ENCODE measurements at places on chromosomes 1 and 21.

- no peak for DNase-seq
These were observed 5.6 kb upstream of the GPR25 start for GRCh38 chr1:200867018-200867811.

GRCh38 chr1:35642471-35642955 lies 1.2 kb upstream of the PSMB2 start:
- no peak for DNase-seq

DNA sequence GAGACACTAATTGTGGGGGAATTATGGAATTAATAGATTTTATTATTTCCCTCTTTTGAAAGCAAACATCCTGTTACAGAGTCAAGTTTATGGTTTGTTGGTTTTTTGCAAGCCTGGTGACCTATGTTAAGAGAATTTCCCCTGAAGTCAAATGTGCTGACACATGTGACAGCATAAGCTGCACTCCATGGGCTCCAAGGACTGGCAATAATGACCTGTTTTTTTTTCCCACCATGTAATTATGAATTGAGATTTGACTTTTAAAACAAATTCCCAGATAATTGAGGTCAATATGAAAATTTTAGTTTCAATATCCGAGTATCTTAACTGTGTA lies 242.5 kb upstream of the SGIP1 start:
- DNase-seq: no peak

- DNase-seq: no peak
These were observed 65.6 kb downstream of the GTF2B start for GRCh38 chr1:88825721-88826120.

DNA sequence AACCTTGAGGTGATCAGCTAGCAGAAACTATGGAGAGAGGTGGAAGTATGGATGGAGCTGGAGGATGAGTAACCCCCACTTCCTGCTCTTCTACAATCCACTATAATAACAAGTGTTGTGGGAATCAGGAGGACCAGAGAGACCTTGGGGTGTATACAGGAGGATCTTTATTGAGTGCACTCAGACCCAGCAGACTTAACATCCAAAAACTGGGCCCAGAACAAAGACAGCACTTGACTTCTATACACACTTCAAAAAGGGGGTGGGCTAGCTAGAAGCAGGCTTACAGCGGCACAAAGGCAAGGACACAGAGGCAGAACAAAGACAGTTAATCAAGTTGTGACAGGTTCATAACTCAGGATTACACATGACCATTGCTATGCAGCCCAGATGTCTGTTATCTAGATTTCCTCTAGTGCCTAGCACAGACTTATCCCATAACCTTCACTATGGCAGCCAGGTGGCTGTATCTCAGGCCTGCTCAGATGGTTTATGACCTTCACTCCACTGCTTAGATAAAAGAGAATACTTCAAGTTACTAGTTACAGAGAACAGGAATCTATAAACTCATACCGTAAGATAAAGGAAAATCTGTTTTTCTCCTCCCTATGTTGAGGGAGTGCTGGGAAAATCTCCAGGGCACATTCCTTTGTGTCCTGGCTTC lies 36.1 kb upstream of the PADI2 start:
- DNase-seq: no peak

DNA sequence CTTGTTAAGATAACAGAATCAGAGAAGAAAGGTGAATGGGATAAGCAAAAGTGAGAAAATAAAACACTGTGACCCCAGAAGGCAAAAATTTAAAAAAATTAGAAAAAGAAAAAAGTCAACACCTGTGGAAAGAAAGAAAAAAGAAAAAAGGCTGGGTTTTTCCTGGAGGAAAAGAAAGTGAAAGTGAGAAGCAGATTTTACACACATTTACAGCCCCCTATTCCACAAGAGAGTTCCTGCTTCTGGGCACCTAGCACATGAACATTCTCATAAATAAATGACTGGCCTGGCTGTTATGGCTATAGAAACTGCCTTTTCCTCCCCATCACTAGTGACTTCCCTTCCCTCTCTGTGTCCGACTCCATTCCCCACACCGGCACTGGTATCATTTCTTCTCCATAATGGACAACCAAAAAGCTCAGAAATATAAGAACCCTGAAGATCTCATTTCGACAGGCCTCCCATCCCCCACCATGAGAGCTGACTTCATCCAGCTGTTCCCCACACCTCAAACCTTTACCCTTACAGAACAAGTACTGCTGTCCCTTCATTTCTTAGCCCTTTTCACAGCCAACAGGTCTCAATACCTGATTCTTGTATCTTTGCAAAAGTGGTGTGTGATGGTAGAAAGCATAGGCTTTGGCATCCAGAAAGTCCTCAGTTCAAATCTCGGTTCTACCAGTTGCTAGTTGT lies 12.6 kb downstream of the MTF1 start:
- DNase-seq: no peak

DNA sequence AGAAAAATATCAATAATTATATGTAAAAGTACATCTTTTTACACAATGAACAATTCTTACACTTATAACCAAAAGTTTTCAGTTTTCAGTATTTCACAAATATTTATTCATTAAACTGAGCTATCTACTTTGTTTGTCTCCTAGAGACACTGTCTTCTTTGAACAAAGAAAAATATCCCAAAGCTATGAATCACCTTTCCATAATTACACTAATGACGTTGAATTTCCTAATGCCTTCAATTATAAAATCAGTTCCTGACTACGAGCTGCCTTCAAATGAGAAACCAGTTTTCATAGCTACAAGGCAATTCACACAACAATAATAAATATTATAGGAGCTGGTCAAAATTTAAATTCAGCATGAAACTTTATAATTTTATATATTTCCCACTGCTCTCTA lies 201.8 kb upstream of the BRINP3 start:
- no peak for DNase-seq

GRCh38 chr1:204441558-204441957 lies 29.9 kb upstream of the PPP1R15B start:
- no peak for DNase-seq

GRCh38 chr1:202289009-202289408 lies 52.7 kb downstream of the UBE2T start:
- no peak for DNase-seq

- DNase-seq: no peak
These were observed at the start of gene PAQR6 for GRCh38 chr1:156247460-156248322. PAQR6 (minus strand) TSS chr1:156248056; CDS start chr1:156246731, 1,325 bp downstream.

DNA sequence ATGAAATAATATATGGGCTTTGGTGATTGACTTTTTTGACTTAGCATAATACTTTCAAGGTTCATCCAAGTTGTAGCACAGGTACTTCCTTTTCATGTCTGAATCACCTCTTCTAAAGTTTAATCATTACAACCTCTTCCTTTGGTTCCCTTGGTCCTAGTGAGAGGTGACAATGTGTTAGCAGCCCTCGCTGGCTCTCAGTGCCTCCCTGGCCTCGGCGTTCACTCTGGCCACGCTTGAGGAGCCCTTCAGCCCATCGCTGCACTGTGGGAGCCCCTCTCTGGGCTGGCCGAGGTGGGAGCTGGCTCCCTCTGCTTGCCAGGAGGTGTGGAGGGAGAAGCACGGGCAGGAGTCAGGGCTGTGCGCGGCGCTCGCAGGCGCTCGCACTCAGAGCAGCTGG lies 13.0 kb upstream of the RCAN3 start:
- no peak for DNase-seq
